Esophagus mucosa (tissue), 1 donor: ENCODE measurements at places on chromosomes 1 and 21. TPM values are rescaled to one million over a fixed set of nuclear protein-coding genes. Genes with fewer than 3 reads are reported as not detected.

The DCDC2B gene
- not detected for total RNA-seq

The C4BPA gene
- 0.24 TPM for total RNA-seq

The RGS16 gene
- 1.3 TPM for total RNA-seq

The CBR1 gene
- 131 TPM for total RNA-seq

- ATAC-seq = peak; percentile 93
Measured at GRCh38 chr1:212077028-212077427, 41.5 kb downstream of the DTL start.

DNA sequence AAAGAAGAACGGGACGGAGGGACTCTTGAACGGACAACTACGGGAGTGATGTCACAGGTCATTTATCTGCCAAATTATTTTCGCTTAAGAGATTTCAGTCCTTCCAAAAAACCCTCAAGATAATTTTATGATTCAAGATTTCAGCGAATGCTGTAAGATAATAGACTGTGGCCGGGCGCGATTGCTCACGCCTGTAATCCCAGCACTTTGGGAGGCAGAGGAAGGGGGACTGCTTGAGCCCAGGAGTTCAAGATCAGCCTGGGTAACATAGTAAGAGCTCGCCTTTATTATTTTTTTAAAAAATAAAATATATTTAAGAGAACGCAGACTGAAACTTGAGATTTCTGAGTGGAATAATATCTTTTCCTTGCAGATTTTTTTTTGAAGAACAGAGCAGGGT, 609 bp downstream of the RWDD2B start:
- ATAC-seq = no peak

DNA sequence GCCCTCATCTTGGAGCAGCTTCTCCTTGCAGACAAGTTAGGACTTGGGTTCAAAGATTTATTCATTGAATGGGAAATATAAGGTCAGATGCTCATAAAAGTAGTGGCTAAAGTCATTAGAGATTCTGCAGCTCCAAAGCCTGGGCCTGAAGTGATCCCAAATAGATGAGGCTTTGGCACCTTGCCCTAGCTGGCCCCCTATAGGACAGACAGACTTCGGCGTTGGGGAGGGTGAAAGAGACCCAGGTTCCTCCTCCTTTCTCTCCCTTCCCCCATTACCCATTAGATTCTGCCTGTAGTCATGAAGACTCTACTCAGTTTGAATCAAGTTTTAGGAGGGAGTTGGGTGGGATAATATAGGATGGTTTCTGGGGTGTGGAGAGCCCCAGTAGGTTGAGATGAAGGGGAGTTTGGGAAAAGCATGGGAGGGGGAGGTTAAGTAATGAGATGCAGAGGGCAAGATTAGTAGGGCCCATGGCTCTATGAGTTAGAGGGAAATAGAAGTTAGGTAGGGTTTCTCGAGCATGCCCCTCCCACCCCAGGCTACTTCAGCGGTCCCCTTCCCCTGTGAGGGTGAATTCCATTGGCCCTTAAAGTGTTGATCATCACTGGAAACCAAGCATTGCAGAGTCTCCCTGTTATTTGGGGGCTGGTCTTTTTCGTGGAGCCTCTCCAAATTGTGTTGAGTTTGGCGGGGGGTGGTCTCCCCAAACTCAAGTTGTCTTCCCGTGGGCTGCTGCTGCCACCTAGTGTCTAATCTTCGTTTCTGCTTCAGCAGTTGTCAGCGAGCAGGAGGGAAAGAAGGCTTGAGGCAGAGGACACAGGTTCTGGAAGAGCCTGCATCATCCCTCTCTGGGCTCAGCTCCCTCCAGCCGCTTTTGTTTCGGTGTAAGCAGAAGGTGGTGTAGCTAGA, 2.1 kb upstream of the AHDC1 start:
- ATAC-seq = no peak

DNA sequence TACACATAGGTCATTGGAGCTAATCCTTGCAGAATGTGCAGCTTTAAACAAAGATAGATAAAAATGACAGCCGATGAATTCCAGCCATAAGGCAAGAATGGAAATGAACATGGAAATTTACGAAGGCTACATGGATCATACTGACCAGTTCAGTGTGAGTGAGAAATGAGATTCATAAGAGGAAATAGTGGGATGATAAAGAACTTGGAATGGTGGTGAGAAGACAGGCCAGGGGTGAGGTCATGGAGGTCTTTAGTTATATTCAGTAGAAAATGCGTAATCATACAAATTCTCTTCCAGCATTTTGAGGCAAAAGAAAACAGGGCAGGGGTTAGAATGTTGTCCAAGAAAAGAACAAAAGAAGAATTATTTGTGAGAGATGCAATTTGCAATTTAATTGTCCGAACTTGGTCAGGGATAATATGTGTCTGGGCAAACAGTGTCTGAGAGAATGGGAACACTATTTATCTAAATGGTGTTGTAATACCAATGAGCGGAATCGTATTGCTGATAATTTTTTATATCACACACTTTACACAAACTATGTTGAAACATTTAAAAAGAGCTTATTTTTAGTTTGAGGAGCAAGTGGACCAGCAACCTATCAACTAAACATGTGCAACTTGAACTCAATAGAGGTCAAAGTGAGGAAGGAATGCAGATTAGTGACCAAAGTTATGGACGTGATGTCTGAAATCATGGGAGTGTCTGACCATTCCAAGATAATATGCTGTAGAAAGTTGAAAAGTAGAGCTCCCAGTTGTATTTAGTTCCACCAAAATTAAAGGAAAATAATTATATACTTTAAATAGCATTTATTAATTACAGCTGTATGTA, 739.0 kb upstream of the NCAM2 start:
- no peak for ATAC-seq

- ATAC-seq = no peak
Measured at GRCh38 chr1:233082778-233083550, 132.6 kb downstream of the NTPCR start.

DNA sequence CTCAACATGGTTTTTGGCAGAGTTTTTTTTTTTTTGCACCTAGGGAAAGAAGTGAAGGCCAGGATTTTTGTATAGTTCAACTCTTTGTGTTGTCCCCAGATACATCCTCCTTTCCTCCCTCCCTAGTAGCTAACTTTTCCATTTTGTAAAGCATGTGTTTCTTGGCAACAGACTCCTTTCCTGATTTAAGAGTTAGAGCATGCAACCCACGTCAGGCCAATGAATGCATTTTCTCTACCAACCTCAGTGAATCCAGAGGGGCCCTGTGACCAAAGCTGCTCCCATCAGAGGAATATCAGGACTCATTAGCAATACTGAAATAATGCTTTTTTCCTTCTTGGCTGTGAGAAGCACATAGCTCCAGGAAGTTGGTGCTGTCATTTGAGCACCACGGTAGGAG, 287.2 kb downstream of the LMO4 start:
- ATAC-seq = no peak

DNA sequence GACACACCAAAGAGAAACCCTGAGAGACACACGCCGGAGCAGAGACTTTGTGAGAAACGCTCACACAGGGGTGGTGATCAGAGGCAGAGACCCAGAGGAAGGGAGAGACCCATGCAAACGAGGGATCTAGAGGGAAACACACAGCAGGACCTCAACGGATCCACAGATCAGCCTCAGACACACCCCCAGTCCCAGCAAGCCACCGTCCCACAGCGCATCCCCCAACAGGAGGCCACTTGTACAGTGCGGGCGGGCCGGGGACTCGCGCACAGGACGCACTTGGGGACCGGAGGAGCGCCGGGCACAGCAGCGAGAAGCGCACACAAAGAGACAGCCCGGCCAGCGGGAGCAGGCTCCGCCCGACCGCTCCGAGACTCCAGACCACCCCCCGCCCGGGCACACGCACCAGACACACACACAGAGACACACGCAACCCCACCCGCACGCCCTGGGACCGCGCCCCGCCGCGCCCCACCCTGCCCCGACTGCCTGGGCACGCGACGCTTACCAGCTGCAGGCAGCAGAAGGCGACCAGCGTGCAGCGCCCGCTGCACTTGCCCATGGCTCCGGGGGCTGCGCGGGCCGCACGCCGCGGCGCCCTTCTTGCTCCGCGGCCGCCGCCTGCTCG, 587 bp downstream of the NKAIN1 start:
- ATAC-seq = peak; percentile 64

DNA sequence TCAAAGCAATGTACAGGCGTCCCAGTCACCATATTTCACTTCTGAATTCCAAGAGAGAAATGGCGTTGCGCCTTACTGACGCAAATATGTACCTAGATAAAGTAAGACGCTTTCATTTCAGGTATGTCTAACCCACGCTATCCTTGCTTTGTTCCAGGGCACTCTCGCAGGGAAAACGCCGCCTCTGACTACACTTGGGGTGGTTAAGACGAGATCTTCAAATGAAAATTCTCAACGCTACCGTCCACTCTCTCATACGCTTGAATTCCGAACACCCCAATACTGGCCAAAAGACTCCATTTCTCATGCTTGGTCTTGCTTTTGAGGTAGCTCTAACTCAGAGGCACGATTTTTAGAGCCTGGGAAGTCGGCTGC, 736 bp upstream of the ZMPSTE24 start:
- no peak for ATAC-seq

DNA sequence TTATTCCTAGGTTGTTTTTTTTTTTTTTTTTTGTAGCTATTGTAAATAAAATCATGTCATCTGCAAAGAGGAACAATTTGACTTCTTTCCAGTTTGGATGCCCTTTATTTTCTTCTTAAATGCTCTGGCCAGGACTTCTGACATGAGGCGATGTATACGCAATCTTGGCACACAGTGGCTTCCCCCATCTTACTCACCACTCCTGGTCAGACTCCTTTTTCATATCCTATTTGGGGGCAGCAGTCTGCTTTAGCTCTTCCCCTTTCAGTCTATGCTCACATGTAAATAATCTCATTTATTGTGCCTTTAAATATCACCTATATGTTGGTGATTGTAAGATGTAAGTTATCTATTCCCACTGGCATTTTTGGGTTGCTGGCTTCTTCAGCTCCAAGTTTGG, 56.1 kb downstream of the SLAMF6 start:
- no peak for ATAC-seq

GRCh38 chr21:29145354-29145782, 14.9 kb downstream of the MAP3K7CL start:
- peak; percentile 70 for ATAC-seq

GRCh38 chr1:164914208-164914607, 355.2 kb downstream of the PBX1 start:
- peak; percentile 59 for ATAC-seq

- ATAC-seq = no peak
Measured at GRCh38 chr1:66214901-66215300, 319.1 kb upstream of the SGIP1 start.

GRCh38 chr1:33137800-33138199, 44.0 kb downstream of the TRIM62 start:
- no peak for ATAC-seq
